ENCODE measurements at places on chromosomes 5 and 9.

DNA sequence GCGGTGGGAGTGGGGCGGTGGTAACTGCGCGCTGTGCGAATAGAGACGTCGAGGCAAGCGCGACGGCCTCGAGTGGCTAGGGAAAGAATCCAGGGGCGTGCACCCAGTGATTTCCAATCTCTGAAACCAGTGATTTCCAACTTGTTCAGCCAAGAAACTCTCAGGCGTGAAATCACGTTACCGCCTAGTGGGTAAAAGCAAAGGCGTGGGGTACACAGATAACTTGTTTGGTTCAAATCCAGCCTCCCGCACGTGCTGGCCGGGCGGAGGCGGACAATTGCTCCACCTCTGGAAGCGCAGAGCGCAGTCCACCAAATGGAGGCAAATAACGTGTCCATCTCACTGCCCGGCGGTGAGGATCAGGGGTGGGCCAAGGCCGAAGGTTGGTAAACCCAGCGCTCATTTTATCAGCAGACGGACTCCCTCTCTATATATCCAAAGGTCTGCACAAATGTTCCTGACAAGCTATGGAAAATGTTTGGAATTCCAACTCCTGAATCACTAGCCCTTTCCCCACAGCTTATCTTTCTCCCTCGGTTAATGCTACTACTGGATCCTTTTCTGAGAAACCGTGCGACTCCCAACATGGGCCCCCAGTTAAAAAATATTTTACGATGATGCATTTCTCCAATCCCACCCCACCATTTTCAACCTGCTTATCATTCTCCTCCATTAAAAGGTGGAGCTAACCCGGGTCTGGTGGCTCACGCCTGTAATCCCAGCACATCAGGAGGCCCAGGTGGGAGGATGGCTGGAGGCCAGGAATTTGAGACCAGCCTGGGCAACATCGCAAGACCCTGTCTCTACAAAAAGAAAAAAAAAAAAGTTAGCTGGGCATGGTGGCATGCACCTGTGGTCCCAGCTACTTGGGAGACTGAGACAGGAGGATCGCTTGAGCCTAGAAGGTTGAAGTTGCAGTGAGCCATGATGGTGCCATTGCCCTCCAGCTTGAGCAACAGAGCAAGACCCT lies 950 bp upstream of the FNBP1 start:
- peak; percentile 83 for DNase-seq

DNA sequence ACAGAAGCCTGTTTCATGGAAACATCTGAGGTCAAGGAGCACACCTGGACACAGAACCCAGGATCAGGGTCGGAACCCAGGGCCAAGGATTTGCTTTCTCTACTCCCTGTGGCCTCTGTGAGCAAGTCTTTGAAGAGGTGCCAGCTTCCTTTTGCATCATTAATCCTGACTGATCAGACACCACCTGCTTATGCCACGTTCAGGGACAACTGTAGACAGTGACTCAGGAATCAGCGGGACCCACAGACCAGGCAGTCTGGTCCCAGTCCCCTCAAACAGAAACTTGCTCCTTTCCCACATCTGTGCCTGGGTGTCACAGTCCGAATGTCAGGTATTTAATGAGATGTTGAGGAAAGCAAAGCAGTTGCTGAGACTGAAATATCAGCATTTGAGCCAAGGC lies 154.8 kb downstream of the SGCD start:
- DNase-seq, result no peak

- DNase-seq, result no peak
These were observed 96.1 kb upstream of the APC start for GRCh38 chr5:112641515-112642110.

GRCh38 chr5:135253601-135254178 lies 145.3 kb downstream of the MACROH2A1 start:
- DNase-seq, result no peak

DNA sequence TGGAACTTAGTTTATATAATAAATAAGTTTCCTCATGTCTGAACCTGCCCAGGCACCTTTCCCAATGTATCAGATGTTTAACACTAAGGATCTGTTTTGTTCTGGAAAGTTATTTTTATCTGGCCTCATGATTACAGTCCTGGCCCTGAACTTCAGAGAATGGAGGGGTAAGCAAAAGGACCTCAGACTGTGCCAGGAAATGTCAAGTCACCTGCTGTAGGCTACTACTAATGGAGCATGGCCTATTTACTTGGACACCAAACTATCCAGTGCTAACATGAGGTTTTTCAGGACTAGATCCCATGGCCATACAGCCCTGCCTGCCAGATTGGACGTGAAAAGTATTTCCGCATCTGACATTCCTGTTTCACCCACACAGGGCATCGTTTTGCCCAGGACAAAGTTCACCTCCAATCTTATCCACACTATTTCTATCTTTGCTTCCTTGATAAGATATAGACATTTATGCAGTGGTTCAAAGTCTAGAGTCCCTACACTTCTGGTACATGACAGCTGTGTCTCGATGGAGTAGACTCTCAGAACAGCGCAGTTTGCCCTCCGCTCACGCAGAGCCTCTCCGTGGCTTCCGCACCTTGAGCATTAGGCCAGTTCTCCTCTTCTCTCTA lies at the start of gene BTNL8:
Gene BTNL8, plus strand, starts transcription at position 539 of the 626 bp plus-strand sequence. CDS start 152 bp downstream, outside the sequence.
- no peak for DNase-seq

DNA sequence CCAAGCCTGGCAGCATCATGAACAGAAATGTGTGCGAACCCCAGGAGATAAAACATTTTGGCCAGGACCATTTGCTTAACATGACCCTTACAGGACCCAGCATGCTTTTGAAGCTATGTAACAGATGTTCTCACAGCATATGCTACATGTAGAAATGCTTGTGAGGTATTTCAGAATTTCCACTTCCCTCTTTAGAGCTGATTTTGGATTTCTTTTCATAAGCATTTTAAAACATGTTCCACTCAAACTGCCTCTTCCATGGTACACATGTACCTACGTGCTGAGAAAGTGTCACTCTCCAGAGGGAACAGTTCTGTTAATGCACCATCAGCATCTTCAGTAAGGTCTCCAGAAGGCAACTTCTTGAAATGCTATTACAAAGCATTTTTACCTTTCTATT lies 15.7 kb upstream of the TSSK1B start:
- DNase-seq, result no peak

DNA sequence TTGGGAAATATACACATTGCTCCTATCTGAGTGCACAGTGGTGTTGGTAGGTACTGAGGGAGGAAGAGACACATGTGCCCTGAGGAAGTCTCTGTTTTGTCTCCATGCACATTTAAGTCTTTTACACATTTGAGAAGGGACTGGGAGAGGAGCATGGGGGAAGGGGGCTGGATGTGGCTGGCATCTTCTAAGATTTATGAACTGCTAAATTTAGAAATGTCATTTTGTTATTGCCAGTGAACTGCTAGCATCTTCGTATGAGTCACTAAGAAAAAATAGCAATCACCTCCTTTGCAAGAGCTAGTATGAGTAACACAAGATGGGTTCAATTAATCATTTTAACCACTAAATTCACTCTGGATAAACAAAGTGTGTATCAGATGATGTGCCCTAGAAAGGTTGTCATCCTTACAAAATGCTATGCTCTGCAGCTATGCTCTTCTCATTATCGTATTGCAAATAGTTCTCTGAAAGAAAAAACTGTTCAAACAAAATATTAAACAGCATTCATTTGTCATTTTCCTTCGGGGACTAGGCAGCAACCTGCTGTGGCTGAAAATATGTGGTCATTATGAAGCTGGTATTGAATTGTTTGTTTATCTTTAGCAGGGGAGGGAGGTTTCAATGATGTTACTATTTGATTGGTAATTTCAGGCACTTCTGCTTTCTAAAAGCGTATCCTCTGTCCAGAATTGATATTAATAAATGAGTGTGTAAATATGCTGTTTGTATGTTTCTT lies 236.5 kb downstream of the DMRTA1 start:
- no peak for DNase-seq

DNA sequence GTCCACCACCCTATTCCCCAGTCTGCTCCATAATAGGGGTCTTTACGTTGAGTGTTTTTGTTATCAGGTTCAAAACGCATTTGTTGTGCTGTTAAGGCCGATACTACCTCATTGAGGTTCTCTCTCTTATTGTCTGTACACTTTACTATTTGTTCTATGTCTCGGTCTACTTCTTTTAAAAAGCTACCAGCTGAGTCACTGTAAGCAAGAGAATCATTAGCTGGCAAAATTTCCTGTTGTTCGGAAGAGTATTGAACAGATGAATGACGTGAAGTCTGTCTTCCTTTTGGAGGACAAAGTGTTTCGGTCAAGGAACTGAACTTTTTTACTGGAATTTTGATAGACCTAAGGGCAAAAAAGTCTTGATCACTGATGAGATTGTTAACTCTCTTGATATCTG lies 10.3 kb downstream of the LYSMD3 start:
- DNase-seq, result no peak

- no peak for DNase-seq
These were observed 304.4 kb downstream of the MAN2A1 start for GRCh38 chr5:109994135-109994534.

GRCh38 chr5:59206132-59206581 lies 623.3 kb downstream of the RAB3C start:
- no peak for DNase-seq

- DNase-seq, result no peak
These were observed 61.1 kb upstream of the TAS2R1 start for GRCh38 chr5:9691261-9691660.

DNA sequence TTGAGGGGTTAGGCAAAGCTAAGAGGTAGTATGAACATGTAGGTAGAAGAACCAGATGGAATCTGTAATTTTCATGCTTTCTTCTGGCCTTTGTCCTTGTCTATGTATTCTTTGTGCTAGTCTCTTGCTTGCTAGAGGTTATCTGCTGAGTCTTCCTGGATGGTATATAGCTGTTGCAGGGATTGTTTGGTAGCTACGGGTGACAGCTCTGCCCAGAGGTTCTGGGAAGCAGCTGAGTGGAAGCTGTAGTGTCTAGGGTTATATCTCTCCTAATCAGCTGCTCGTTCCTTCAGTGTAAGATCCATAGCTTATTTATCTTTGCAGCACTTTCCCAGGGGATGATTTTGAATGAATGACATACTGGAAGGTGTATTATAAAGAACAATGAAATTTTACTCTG lies 100.3 kb downstream of the ATG10 start:
- DNase-seq, result no peak
